ENCODE measurements at places on chromosomes 4 and X. TPM values are rescaled to one million over a fixed set of nuclear protein-coding genes. Genes with fewer than 3 reads are reported as not detected.

The N4BP2 gene
- 17.5 TPM for total RNA-seq

The SYTL5 gene
- total RNA-seq = not detected

The SNX12 gene
- total RNA-seq = 33.5 TPM

The FGF13 gene
- total RNA-seq = not detected

The CD40LG gene
- total RNA-seq = 2.6 TPM

The PRRG1 gene
- not detected for total RNA-seq

The DCAF8L2 gene
- total RNA-seq = not detected

The FGG gene
- total RNA-seq = not detected

The CT45A10 gene
- total RNA-seq = not detected

The PPP2R2C gene
- not detected for total RNA-seq

The SULT1E1 gene
- not detected for total RNA-seq

The TBX22 gene
- not detected for total RNA-seq

DNA sequence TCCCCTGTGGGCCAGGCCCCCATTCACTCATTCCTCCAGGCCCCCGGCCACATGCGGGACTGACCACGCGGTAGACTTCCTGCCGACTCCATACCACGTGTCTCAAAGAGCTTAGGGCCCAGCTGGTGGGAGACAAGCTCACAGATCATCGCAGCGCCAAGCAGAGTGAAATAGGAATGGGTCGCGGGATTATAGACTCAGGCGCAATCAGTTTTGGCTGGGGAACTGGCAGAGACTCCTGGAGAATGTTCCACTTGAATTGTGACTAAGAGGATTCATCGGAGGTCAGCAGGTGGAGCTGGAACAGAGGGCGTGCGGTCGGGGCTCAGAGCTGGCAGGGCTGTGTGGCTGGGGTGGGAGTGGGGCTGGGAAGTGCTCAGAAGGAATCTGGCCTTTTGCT is 15.6 kb downstream of the ATP2B3 start:
- DNase-seq = no peak
- H3K27ac ChIP-seq = no peak overlapping the region
- H3K27me3 ChIP-seq = no peaks in the 10 kb centered on the region
- H3K4me1 ChIP-seq = no peaks in the 10 kb centered on the region

DNA sequence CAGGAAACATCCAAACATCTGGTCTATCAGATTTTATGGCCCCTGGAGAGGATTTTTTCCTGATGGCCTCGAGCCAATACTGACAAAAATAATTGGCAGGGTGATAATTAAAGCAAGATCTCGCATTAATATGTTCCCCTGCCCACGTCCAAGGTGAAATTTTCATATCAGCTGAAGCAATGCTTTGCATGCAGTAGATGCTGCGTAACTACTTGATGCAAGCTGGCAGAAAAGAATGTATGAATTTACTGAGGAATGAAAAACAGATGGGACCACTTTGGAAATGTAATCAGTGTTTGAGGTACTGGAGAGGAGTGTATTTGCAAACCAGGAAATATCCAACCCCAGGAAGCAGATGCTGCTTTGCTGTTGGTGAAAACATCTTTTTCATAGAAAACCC is 36.8 kb upstream of the REST start:
- DNase-seq = no peak
- H3K4me3 ChIP-seq = no peak overlapping the region
- no peak overlapping the region for H3K27ac ChIP-seq
- peaks cover 1% of the 10 kb centered on the region for H3K27me3 ChIP-seq
- no peaks in the 10 kb centered on the region for H3K36me3 ChIP-seq

DNA sequence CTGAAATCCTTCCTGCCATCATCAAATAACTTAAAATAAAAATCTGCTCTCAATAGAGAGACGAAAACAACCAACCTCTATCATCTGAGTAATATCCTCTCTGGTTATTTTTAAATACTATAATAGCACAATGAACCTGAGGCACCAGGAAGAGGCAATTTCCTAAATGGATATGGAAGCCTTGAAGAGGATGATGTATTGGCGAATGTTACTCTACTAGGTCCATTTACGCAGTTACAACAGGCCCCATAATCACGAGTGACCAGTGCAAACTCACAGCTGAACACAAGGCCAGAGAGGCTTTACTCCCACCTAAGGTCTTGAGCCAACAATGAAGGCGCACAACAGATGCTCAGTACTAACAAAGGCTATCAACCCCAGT is 678.8 kb upstream of the NR3C2 start:
- H3K4me1 ChIP-seq = no peaks in the 10 kb centered on the region
- no peak overlapping the region for H3K4me3 ChIP-seq
- DNase-seq = no peak
- no peaks in the 10 kb centered on the region for H3K36me3 ChIP-seq
- H3K27ac ChIP-seq = no peak overlapping the region

DNA sequence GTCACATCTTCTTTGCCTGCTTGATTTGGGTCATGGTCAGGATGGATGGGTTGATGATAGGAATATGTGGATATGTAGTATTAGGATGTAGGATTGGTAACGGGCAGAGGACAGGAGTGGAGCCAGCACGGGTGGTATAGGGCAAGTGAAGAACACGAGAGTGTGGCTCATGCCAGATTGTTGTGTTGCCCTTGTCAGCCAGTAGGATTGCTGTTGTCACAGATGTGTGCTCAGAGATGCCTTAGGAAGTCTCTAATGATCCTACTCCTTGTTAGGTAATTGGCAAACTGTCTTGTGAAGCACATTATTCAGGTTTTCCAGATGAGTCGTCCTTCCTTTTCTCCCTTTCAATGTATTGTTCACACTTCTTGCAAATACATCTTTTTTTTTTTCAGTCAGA is 5.5 kb downstream of the ATP10D start:
- DNase-seq = peak; percentile 30
- peaks cover 19% of the 10 kb centered on the region for H3K4me1 ChIP-seq
- no peak overlapping the region for H3K4me3 ChIP-seq

DNA sequence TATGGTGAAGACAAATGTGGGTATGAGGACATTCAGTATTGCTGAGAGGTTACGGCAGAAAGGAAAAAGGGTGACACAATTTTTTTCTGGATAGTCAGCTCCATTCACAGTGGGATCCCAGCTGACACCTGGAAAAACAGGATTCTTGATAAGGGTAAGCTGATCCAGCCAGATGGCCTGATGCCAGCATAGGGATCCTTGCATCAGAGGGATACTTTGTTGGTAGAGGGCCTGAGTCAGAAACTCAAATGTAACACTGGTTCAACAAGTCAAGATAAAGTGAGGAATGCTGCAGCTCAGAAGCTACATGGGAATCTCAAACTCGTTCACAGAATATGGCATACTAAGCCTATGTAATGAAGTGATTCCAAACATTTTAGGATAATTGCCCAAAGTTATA is 726.7 kb downstream of the C4orf33 start:
- DNase-seq = no peak
- no peaks in the 10 kb centered on the region for H3K4me1 ChIP-seq
- H3K36me3 ChIP-seq = no peaks in the 10 kb centered on the region

- peaks cover 6% of the 10 kb centered on the region for H3K27me3 ChIP-seq
- no peaks in the 10 kb centered on the region for H3K4me1 ChIP-seq
- H3K36me3 ChIP-seq = no peaks in the 10 kb centered on the region
Observed at GRCh38 chr4:143025081-143025704, 159.5 kb upstream of the USP38 start.

DNA sequence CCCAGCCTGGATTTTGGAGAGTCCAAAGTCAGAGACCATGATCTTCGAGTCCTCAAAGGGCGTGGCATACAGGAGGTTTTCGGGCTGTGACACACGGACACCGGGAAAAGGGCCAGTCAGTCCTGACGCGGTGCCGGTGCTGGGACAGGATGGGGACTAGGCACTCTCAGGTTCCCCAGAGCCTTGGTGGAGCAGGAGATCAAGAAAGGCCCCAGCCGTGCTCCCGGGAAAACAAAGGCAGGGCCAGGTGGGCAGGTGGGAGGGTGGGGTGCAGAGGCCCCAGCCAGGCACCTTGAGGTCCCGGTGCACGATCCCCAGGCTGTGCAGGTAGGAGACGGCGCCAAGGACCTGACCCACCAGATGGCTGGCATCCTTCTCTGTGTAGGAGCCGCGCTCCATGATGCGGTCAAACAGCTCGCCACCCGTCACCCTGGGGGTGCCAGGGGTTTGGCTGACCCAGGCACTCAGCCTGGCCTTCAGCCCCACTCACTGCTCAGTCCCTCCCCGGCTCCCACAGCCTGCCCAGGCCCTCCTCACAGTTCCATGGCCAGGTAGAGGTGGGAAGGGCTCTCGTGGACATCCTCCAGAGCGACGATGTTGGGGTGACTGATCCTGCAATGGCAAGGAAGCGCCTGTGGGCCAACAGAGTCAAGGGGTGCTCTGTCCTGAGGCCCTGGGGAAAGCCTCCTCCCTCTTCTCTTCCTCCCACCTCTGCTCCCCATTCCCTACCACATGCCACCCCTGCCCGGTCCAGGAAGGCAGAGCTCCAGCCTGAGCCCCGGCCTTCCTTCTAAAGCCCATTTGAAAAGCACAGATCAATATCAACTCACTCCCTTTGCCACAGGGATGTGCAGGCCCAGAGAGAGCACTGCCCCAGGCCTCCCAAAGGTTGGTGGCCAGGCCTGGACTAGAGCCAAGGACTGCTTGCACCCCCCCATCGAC is 1.8 kb downstream of the PNCK start:
- H3K4me3 ChIP-seq = no peak overlapping the region
- peaks cover 2% of the 10 kb centered on the region for H3K4me1 ChIP-seq
- no peak overlapping the region for H3K27ac ChIP-seq
- DNase-seq = no peak

- H3K27me3 ChIP-seq = no peaks in the 10 kb centered on the region
- DNase-seq = no peak
- H3K4me3 ChIP-seq = no peak overlapping the region
- no peaks in the 10 kb centered on the region for H3K4me1 ChIP-seq
- no peak overlapping the region for H3K27ac ChIP-seq
- no peaks in the 10 kb centered on the region for H3K36me3 ChIP-seq
Observed at GRCh38 chr4:164251257-164251656, 502.7 kb upstream of the SMIM31 start.

DNA sequence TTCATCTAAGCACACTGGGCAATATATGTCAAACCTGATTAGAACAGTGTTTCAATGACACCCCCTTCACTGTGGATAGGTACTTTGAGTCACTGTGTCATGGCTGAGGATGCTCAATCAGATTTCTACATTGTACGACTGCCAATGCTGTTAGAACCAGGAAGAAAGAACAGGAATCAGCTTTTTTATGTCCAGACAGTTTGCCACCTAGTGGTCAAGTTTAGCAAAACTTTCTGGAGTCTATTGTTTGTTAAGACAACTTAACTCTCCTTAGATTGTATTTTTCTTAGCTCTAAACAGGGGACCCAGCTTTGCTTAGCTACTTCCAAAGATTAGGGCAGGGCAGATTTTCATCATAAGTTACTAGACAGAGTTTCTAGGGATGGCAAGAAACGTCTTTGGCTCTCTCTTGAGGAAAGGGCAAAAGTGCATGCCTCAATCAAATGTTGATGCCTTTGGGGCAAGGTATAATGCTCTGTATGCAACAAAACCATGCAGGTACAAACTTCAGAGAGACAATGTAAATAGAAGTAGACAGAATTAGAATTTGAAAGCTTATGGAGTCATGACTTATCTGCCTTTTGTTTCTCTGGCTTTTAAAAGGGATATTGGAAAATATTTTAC is 40.5 kb upstream of the BMP3 start:
- H3K36me3 ChIP-seq = no peaks in the 10 kb centered on the region
- no peak overlapping the region for H3K4me3 ChIP-seq
- H3K4me1 ChIP-seq = no peaks in the 10 kb centered on the region
- peaks cover 3% of the 10 kb centered on the region for H3K27me3 ChIP-seq

DNA sequence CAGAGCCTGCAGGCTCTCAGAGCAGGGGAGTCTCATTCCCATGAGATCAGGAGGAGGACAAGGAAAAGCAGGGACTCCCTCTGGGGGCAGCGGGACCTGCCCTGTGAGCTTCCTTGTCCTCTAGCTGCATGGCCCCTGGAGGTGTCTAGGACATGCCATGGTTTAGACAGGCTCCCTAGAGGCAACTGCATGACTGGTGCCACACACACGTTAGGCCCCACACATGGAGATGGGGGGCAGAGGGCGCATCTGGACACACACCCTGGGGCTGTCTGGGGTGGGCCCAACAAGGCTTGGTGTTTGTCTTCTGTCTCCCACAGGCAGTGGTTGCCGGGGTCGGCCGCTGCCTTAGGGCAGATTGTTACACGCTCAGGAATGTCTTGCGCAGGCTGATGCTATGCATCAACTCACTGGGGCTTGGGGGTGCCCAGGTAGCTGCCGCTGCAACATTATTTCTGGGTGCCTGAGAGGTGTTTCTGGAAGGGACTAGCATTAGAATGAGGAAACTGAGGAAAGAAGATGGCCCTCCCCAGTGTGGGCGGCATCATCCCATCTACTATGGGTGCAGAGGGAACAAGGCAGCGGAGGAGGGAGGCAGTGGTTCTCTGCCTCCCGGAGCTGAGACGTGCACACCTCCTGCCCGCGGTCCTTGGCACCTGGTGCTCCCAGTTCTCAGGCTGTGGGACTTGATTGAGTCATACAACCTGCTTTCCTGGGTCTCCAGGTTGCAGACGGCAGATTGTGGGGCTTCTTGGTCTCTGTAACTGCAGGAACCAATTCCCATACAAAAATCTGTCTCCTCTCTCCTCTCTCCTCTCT is 32.1 kb upstream of the GPR78 start:
- no peaks in the 10 kb centered on the region for H3K4me1 ChIP-seq
- H3K27ac ChIP-seq = no peak overlapping the region
- no peak overlapping the region for H3K4me3 ChIP-seq
- no peaks in the 10 kb centered on the region for H3K36me3 ChIP-seq
- H3K27me3 ChIP-seq = no peaks in the 10 kb centered on the region

GRCh38 chrX:130170752-130171445 is 863 bp upstream of the RAB33A start:
- H3K4me1 ChIP-seq = peaks cover 30% of the 10 kb centered on the region
- DNase-seq = peak; percentile 85
- H3K27me3 ChIP-seq = no peaks in the 10 kb centered on the region
- peak overlapping the region; percentile 92 for H3K27ac ChIP-seq

- H3K36me3 ChIP-seq = no peaks in the 10 kb centered on the region
- peaks cover 9% of the 10 kb centered on the region for H3K4me1 ChIP-seq
- no peak for DNase-seq
- H3K27ac ChIP-seq = no peak overlapping the region
Observed at GRCh38 chrX:150334981-150335380, 28.1 kb upstream of the MAMLD1 start.

- H3K27ac ChIP-seq = no peak overlapping the region
- no peak for DNase-seq
- no peaks in the 10 kb centered on the region for H3K27me3 ChIP-seq
- no peak overlapping the region for H3K4me3 ChIP-seq
- peaks cover 2% of the 10 kb centered on the region for H3K4me1 ChIP-seq
Observed at GRCh38 chr4:75598390-75598789, 31.9 kb downstream of the CDKL2 start.

DNA sequence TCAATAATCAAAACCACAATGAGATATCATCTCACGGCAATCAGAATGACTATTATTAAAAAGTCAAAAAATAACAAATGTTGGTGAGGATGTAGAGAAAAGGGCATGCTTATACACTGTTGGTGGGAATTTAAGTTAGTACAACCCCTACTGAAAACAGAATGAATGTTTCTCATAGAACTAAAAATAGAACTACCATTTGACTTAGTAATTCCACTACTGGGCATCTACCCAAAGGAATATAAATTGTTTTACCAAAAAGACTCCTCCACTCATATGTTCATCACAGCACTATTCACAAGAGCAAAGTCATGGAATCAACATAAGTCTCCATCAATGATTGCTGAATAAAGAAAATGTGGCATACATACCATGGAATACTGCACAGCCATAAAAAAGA is 278.1 kb upstream of the ARSJ start:
- no peak overlapping the region for H3K27ac ChIP-seq
- H3K27me3 ChIP-seq = no peaks in the 10 kb centered on the region
- H3K4me3 ChIP-seq = no peak overlapping the region

GRCh38 chr4:40334591-40335524 is at the start of gene CHRNA9:
Gene CHRNA9 (plus strand): TSS chr4:40335333. CDS start chr4:40335468, 135 bp downstream.
- H3K4me1 ChIP-seq = peaks cover under 1% of the 10 kb centered on the region
- H3K4me3 ChIP-seq = no peak within 1 kb of the TSS
- H3K27me3 ChIP-seq = peaks cover under 1% of the 10 kb centered on the region
- H3K36me3 ChIP-seq = no peaks in the 10 kb centered on the region

Data from activated CD8-positive, alpha-beta T cell treated with anti-CD3 and anti-CD28 coated beads for 36 hours (primary cell).